CD4-positive, alpha-beta T cell (primary cell): ENCODE measurements at places on chromosomes 6 and 20. TPM values are rescaled to one million over a fixed set of nuclear protein-coding genes. Genes with fewer than 3 reads are reported as not detected.

GTSF1L gene
- total RNA-seq, result not detected

CLDN20 gene
- not detected for total RNA-seq

OPRM1 gene
- total RNA-seq, result not detected

CRISP3 gene
- total RNA-seq, result not detected

TUBE1 gene
- 28.2 TPM for total RNA-seq

GRCh38 chr6:109493865-109494264 is 10.8 kb upstream of the ZBTB24 start:
- no peak overlapping the region for H3K27ac ChIP-seq
- no peak overlapping the region for H3K4me3 ChIP-seq
- H3K36me3 ChIP-seq, result no peaks in the 10 kb centered on the region
- DNase-seq, result no peak
- peaks cover 29% of the 10 kb centered on the region for H3K4me1 ChIP-seq
- no peaks in the 10 kb centered on the region for H3K27me3 ChIP-seq

- no peaks in the 10 kb centered on the region for H3K4me1 ChIP-seq
- no peaks in the 10 kb centered on the region for H3K36me3 ChIP-seq
- no peak overlapping the region for H3K4me3 ChIP-seq
- no peak for DNase-seq
Measured at GRCh38 chr6:12572896-12573827, 143.4 kb upstream of the PHACTR1 start.

DNA sequence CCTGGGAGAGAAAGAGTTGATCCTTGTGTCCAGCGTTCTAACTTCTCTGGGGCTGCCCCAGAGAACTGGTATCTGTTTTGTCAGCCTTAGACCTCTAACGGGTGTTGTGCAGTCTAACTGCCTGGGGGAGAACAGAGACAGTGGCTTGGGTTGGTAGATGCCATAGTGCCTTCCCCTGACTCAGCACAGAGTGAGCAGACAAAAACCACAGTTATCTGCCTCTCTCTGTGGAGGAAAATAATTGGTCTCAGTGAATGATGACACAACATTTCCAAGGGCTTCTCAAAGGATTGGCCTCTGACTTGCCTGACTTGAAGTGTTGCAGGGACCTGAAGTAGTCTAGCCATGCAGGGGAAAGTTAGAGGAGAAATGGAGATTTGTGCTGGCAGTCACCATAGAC is 226.2 kb upstream of the MAN1A1 start:
- H3K4me3 ChIP-seq, result no peak overlapping the region
- no peaks in the 10 kb centered on the region for H3K27me3 ChIP-seq
- no peaks in the 10 kb centered on the region for H3K36me3 ChIP-seq
- no peaks in the 10 kb centered on the region for H3K4me1 ChIP-seq

- no peaks in the 10 kb centered on the region for H3K36me3 ChIP-seq
- no peaks in the 10 kb centered on the region for H3K4me1 ChIP-seq
- DNase-seq, result no peak
Measured at GRCh38 chr6:14436592-14437132, 319.1 kb downstream of the CD83 start.

- H3K4me3 ChIP-seq, result no peak overlapping the region
- peaks cover 3% of the 10 kb centered on the region for H3K4me1 ChIP-seq
- H3K27ac ChIP-seq, result no peak overlapping the region
- no peaks in the 10 kb centered on the region for H3K27me3 ChIP-seq
Measured at GRCh38 chr6:145212813-145213212, 522.5 kb downstream of the EPM2A start.

- no peaks in the 10 kb centered on the region for H3K36me3 ChIP-seq
- DNase-seq, result no peak
- H3K4me3 ChIP-seq, result no peak overlapping the region
- peaks cover 3% of the 10 kb centered on the region for H3K27me3 ChIP-seq
- H3K4me1 ChIP-seq, result no peaks in the 10 kb centered on the region
Measured at GRCh38 chr6:148177589-148178233, 164.9 kb upstream of the SASH1 start.

- H3K4me1 ChIP-seq, result no peaks in the 10 kb centered on the region
- DNase-seq, result no peak
- no peaks in the 10 kb centered on the region for H3K27me3 ChIP-seq
- no peak overlapping the region for H3K4me3 ChIP-seq
- H3K27ac ChIP-seq, result no peak overlapping the region
Measured at GRCh38 chr6:104229057-104229456, 630.7 kb downstream of the HACE1 start.

DNA sequence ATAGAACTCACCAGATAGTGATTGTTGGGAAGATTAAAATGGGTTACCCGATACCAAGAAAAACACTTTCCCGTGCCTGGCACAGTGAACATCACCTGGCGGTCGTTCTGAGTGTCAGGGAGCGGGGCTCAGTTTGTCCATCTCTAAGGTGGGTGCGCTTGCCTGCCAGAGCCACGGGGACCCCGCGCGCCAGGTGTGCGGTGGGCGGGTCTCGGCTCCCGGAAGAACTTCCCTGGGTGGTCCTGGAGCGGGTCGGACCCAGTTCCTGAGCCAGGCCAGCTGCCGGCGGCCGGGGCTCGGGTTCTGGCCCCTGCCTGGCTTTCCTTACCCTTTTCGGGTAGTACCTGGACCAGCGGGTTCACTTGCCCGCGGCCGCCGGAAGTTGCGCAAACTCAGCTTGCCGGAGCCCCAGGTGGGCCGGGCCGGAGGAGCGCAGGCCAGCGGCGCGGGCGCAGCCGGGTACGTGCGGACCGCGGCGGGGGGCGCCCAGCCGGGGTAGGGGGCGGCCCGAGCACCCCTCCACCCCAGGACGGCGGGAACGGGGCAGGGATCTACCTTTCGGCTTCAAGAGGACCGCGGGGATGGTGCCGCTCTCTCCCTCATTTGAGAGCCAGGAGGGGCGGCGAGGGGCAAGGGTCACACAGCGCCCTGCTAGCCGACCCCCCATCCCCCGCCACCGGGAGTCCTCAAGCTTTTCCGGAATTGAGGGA is 7.5 kb downstream of the FAM110A start:
- no peak for DNase-seq
- H3K4me1 ChIP-seq, result peaks cover 66% of the 10 kb centered on the region
- H3K4me3 ChIP-seq, result peak overlapping the region; percentile 54
- no peak overlapping the region for H3K27ac ChIP-seq
